Right ventricle myocardium superior (tissue), 1 donor: ENCODE measurements at places on chromosomes 12 and 14.

- DNase-seq, result no peak
These were observed 275.2 kb upstream of the SSTR1 start for GRCh38 chr14:37932481-37932880.

- no peak for DNase-seq
These were observed 76.4 kb upstream of the FOXN3 start for GRCh38 chr14:89493406-89493805.

GRCh38 chr12:129067491-129067890 is 214.2 kb downstream of the GLT1D1 start:
- DNase-seq, result no peak

- no peak for DNase-seq
These were observed 523.2 kb upstream of the CCDC196 start for GRCh38 chr14:65962952-65963351.

- no peak for DNase-seq
These were observed 1248.3 kb upstream of the USP15 start for GRCh38 chr12:61011767-61012423.

DNA sequence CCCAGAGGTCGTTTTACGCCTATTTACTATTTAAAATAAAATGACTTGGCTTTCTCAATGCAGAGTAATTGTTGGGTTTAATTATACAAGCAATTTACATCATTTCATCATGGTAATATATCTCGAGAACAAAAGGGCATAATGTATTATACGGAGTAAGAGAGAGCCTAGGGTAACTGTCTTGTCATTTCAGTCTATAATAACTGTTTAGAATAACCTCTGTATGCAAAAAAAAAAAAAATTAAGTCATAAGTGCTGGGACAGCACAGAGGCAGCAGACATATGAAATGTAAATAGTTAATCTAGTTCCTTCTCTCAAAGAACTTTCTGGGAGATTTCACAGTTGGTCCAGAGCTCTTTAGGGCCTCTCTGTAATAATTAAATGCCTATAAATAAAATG is 284.9 kb downstream of the TMTC2 start:
- no peak for DNase-seq

GRCh38 chr14:38828183-38828827 is 274.7 kb downstream of the SEC23A start:
- no peak for DNase-seq

DNA sequence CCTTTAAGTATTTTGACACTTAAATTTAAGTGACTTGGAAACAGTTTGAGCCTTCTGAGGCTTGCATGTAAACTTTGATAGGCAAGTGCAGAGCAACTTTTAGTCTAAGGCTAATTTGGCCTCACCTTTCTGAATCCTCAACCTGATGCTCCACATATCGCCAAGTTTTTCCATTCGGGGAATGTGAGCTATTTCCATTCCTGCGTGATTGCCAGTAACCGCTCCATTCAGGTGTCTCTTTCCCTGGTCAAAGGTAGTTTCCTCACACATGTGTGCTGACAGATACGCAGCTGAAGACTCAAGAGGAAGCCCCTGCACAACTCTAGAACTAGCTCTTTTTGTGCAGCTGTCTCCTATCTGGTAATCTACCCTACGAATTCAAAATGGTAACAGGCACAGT is 25.4 kb upstream of the FUT8 start:
- DNase-seq, result no peak

DNA sequence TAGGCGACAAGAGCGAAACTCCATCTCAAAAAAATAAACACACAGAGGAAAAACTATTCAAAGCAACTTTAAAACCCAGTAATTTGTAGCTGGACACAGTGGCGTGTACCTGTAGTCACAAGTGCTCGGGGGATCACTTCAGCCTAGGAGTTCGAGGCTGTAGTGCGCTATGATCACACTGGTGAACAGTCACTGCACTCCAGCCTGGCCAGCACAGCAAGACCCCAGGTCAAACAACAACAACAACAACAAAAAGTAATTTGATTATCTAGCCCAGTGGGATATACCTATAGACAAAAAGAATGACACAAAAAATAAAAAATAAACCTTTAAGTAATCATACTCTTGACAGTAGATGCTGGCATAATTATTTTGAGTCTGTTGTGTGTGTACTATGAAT is 29.3 kb downstream of the STX2 start:
- DNase-seq, result no peak

- no peak for DNase-seq
These were observed 25.1 kb downstream of the LRTM2 start for GRCh38 chr12:1845427-1845826.

DNA sequence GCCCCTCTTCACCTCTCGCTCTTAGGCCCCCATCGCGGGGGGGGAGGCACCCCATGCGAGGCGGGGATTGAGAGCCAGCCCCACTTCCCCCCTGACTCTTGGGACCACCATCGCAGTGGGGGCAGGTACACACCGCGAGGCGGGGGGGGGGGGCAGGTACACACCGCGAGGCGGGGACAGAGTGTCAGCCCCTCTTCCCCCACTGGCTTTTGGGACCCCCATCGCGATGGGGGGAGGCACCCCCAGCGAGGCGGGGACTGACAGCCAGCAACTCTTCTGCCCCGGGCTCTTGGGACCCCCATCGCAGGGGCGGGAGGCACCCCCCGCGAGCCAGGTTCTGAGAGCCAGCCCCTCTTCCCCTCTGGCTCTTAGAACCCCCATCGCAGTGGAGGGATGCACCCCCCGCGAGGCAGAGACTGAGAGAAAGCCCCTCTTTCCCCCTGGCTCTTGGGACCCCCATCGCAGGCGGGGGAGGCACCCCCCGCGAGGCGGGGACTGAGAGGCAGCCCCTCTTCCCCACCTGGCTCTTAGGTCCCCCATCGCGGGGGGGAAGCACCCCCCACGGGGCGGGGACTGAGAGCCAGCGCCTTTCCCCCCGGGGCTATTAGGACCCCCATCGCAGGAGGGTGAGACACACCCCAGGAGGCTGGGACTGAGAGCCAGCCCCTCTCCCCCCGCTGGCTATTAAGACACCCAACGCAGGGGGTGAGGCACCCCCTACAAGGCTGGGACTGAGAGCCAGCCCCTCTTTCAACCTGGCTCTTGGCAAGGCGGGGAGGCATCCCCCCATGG is 196.5 kb upstream of the PZP start:
- no peak for DNase-seq

DNA sequence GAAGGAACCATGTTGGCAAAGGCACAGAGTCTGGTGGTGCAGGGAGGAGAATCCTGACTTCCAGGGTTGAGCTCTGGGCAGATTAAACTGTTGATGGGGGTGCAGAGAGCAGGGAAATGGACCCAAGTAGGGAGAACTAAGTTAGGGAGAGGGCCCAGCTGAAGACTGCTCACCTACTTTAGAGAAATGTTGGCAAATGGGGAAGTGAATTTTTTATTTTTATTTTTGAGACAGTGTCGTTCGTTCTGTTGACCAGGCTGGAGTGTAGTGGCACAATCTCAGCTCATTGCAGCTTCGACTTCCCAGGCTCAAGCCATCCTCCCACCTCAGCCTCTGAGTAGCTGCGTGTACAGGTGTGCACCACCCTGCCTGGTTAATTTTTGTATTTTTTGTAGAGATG is 32.1 kb upstream of the TUBA1A start:
- DNase-seq, result no peak

DNA sequence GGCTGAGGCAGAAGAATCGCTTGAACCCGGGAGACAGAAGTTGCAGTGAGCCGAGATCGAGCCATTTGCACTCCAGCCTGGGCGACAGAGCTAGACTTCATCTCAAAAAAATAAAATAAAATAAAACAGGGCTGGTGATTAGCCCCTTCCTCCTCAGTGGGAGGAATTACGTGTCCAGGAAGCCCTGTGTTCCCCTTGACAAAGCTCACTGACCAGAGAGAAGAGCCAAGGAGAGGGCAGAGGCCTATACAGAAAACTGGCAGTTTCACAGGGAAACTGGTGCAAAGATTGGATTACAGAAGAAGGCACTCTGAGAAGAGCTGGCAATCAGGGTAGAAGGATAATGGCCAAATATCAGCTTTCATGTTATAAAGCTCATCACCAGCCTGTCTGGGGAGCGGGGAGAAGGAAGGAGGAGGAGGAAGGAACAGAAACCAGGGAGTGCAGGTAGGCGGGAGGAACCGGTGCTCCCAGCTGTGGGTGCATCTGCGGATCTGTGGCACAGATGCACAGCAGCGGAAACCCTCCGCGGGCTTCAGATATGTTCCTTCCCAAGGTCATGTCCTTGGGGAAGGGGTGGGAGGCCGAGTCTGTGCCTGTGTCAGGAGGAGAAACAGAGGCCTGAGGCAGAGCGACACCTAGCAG is 6.7 kb downstream of the RAB15 start:
- DNase-seq, result no peak

DNA sequence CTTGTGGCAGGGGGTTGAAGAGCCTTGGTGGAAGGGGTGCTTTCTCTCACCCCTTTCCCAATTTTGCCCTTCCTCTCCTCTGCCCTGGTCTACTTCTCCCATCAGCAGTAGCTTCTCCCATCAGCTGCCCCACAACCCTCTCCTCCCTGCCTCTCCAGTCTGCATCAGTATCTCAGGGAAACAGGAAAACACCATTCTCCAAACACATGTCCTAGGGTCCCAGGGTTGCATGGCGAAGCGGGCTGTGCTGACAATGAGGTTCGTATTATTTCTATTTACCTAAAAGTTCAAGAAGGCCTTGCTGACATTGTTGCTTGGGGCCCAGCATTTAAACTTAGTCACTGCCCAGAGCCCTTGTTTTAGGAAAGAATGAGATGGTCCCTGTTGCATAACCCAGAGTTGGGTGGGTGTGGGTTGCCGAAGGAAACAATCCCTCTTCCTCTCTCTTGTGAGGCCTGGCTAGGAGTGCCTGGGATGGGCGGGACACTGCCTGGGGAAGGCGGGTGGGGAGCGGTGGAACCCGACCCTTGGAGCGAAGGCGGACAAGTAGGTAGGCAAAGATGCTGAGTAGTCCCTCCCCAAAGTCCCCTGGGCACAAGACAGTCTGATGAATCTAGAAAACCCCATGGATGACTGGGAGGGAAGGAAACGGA is 1.3 kb upstream of the IGFBP6 start:
- peak; percentile 87 for DNase-seq

DNA sequence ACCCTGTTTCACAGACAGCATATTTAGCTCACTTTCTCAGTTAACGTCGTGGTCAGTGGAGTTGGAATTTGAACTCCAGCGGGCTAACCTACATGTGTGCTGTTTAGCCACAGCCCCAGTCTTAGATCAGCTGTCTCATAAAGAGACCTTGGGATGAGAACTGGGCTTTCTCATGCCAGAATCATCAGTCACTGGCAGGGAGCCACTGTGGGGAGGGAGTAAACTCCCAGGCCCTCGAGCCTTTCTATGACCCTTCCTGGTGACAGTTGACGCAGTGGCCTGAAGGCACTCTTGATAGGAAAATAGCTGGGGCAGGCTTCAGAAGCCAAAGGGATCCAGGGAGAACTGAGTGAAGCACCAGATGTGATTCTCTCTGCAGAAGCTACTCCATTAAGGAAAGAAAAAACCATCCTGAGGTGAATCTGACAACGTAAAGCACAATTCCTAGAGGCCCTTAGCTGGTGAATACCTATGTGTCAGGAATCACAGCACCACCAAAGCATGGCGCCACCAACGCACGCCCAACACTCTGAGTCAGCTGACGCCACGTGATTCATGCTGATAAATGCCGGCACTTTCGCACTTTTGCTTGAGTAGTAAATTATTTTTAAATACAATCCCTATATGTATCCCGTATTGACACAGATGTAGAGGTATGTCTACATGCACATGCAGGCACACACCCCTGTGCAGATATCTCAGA is 279.6 kb upstream of the TMEM132C start:
- DNase-seq, result no peak

DNA sequence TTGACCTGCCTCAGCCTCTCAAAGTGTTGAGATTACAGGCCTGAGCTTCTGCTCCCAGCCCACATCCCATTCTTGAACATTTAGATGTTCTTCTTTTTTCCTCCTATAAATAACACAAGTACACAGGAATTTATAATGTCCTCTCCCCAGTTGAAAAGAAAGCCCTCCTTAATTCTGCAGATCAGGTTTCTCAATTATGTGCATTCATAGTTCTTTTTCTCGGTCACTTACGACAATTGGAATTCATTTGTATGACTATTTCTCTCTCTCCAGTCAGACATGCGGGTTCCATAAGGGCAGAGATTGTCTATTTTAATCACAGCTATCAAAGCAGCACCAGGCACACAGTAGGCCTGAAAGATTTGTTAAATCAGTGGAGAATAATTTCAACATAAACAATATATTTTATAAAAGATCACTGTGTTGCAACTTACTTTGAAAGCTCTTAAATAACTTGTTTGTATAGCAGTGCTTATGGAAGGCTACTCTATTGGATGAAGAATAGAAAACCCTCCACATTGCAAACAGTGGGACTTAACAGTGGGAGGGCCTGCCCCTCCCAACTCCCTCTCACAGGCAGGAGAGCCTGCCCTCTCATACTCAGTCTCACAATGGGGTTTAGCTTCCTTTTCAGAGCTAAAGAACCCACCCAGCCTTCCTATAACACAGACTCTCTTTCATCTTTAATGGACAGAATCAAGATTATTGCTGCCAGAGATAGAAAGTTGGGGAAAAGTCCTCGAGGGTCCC is 84.1 kb upstream of the TRAF3 start:
- DNase-seq, result no peak

DNA sequence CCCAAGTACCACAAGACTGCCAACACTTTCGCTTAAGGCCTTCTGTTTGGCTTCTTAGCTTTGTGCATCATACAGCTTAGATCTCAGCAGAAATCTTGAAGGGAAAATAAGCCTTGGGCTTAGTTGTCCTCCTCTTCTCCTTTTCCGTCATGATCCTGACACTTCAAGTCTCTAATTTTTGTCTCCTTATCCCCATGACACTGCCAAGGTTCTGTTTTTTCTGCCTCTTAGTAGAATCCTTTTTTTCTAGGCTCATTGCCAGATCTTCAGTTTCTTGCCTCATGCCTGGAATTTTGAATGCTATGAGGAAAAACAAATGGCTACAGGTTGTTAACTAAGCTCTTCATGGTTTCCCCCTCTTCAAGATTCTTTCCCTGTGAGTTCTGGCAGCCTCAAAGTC is 450.4 kb downstream of the LRFN5 start:
- no peak for DNase-seq

GRCh38 chr14:65206448-65207096 is 104.3 kb upstream of the MAX start:
- DNase-seq, result no peak

DNA sequence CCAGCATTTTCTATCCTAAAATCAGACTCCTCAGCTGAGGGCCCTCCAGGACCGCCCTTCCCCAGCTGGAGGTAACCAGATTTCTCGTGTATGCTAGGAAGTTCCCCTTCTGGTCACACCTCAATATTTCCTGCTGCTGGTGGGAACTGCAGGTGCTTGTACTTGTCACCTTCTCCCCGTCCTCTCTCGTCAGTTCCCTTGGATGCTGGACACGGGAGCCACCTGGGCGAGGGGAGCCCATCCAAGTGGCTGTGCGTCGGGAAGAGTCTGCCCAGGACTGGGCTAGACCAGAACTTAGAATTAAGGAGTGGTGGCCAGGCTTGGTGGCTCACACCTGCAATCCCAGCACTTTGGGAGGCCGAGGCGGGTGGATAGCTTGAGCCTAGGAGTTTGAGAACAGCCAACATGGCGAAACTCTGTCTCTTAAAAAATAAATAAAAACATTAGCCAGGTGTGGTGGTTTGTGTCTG is 23.2 kb upstream of the KIF26A start:
- peak; percentile 22 for DNase-seq
